ENCODE measurements at places on chromosomes 5 and 9.
A peak's percentile ranks its signal among the peaks of the same experiment; 100 is the strongest.

- no peak for DNase-seq
Measured at GRCh38 chr5:170269579-170269978, 28.0 kb downstream of the LCP2 start.

GRCh38 chr5:53900677-53901076 lies 340.2 kb downstream of the NDUFS4 start:
- DNase-seq, result no peak

- DNase-seq, result no peak
Measured at GRCh38 chr5:13629218-13629617, 315.3 kb downstream of the DNAH5 start.

DNA sequence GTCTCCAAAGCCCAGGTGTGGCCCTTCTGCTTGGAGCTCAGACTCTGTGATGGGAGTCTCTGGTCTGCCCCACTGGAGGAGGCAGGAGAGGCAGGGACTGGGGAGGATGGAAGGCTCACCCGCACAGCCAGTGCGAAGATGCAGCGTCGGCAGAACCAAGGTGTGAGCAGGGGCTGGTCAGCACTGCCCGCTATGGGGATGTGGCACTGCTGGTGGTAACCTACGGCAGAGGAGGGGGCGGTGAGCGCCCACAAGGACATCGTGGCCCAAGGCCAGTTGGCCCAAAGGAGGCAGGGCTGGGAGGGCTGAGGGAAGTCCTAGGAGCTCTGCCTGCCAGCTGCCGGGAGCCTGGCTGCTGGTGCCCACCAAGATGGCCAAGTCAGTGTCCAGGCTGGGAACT lies 7.3 kb downstream of the PHF19 start:
- no peak for DNase-seq

DNA sequence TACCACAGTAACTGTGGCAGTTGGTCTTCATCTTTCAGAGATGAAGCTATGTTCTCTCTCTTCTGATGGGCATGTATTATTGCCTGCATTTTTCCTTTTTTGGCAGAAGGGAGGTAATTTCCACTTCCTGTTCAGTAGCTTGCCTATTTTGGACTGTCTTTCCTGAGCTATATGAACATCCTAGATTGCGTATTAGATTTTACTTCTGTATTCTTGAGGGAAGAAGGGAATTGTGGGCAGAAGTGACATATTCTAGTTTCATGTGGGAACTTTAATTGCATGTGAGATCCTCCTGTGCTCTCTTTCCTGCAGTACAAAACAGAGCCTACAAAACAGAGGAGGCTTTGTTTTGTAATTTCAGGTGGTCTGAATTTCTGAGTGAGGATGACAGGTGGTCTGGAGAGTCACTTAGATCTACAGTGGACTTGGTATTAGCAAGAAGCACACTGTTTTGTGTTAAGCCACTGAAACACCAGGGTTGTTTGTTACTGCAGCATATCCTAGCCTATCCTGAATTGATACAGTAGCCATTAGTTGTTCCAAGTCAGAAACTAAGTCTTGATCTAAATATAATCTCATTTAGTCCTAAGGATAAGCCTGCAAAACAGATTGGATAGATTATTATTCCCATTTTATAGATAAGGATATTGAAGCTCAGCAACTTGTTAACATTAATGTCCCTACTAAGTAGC lies 68.1 kb downstream of the AOPEP start:
- DNase-seq, result no peak

GRCh38 chr5:65102976-65103711 lies 334.4 kb downstream of the CWC27 start:
- peak; percentile 72 for DNase-seq

- no peak for DNase-seq
Measured at GRCh38 chr9:95644377-95644776, 127.6 kb upstream of the PTCH1 start.

DNA sequence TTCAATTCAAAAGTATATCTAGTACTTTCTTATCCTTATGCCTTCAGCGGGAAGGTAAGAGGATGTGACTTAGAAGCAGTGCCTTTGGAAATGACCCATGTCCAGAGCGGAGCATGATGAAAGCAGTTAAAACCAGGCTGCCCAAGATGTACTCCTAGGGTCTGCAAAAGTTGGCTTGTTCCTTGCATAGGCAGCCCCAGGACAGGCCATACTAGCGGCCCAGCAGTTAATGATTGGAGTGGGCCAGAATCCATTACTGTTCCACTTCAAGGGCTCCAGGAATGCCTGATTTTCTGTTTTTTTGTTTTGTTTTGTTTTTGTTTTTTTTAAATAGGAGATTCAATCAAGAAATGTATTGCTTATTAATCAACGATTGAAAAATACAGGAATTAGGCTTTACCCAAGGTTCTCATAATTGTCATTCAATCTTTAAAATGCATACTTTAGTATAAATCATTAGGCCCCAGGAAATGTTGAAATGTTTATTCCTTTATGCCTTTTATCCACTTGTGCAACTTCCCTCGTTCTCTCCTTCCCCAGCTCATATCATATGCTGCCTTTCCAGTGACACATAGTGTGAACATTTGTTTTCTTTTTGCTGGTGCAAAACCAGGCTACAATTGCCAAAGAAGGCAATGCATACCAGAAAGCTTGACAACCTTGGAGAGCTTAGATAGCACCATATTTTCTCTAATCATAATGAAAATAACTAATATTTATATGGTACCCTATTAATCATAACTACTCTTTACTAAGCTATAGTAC lies 190.8 kb downstream of the ARHGEF28 start:
- DNase-seq, result no peak

GRCh38 chr5:72156946-72157624 lies 49.8 kb downstream of the MAP1B start:
- no peak for DNase-seq

- no peak for DNase-seq
Measured at GRCh38 chr5:53170746-53171349, 61.3 kb upstream of the MOCS2 start.

GRCh38 chr9:121566481-121567465 lies 67.1 kb upstream of the GGTA1 start:
- no peak for DNase-seq

DNA sequence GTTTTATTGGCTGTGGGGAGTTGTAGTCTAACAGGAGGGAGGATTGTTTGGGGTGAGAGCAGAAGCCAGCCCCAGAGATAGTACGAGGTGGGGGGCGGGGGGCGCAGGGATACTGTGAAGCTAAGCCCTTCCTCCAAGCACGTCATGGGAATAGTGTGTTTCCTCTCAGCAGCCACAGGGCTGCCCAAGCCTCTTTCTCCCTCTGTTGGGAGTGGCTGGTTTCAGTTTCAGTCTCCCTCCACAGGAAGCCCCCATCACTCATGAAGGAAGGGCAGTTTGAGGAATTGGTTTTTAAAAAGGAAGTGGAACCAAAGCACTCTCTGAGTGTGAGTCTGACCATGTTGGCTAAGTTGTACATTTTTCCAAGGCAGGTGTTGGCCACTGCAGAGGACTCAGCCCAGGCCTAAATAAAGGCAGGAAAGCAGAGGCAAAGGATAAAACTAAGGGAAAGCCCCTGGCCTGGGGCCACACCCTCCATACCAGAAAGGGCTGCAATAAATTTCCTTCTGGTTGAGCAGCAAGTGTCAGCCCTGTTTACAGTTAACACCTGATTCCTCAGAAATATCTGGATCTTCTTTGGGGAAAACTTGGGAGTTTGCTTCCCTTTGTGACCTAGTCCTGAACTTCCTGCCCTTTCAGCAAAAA lies 3.2 kb downstream of the RAB24 start:
- peak; percentile 63 for DNase-seq

- DNase-seq, result no peak
Measured at GRCh38 chr9:133715295-133715865, 22.8 kb downstream of the SARDH start.

- DNase-seq, result no peak
Measured at GRCh38 chr5:98787131-98787719, 13.8 kb downstream of the RGMB start.

DNA sequence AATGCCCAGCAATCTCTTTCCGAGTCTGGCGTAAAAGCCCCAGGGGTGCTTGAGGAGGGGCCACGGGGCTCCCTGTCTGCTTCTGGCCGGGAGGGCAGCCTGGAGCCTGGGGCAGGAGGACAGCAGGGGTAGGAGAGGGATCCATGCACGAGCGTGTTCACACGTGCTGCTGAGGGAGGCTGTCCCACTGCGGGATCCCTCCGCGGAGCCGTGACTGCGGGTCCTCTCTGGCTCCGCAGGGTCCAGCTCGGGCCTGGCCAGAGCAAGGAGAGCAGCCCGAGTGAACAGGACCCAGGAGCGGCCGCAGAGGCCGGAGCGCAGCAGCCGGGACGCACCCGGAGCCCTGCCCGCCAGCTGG lies 78.4 kb downstream of the ZNF354C start:
- DNase-seq, result no peak

DNA sequence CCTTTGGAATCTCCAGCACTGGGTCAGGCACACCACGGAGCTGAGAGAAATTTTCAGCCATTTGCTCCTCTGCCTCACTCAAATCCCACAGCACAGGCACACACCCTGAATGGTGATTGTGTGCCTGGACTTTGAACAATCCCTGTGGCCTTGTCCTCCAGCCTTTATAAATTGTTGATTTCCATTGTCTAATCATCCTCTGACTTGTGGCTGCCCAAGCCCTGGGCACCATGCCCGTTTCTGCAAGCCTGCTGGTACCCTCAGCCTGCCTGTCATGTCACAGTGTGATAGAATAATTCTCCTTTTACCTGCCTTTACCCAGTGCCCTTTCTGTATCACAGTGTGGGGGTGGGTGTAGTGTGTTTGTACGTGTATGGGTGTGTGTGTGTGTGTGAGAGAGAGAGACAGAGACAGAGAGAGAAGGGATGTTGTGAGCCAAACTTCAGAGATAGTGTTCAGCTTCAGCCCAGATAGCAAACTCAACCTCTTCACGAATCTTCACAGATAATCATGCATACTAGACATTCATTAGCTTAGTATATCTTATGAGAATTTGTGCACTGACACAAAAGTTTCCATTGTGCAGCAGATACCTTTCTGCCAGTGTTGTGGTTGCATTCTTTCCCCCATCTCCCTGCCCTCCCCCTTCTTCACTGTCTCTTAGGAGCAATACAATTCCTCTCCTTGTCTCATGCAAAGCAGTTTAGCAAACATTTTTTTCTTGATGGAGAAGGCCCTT lies 27.8 kb upstream of the SLC44A1 start:
- no peak for DNase-seq

- no peak for DNase-seq
Measured at GRCh38 chr9:121896545-121896943, 196.6 kb downstream of the TTLL11 start.

- no peak for DNase-seq
Measured at GRCh38 chr5:145591578-145591977, 243.6 kb downstream of the PRELID2 start.

DNA sequence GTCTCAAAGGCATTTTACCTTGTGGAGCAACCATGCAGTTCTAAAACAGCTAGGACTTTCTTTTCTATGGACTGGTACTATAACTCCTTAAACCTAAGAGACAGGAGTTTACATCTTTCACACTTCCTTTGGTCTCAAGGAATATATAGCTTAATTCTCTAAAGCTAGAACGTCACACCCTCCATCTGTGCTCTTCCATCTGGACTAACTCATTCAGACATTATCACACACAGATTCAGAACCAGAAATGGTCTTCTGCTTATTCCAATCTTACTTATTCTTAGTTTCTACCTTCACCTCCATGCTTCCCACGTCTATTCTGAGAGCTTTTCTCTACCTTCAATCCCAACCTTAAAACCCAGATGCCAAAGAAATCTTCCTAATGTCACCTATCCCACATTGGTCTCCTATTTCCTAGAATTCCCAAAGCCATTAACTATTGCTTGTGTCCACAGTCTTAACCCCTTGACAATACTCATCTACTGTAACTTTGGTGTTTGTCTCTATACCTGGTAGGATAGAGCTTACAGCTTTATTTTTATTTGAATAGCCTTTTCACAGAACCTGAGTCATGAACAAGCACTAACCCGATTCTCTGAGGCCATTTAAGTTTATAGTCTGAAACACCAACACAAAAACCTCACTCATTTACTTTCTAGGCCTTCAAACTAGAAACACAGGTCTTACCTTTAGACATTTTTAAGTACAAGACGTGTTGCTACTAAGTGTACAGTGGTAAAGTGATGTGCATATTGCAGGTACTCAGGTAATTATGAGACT lies 22.8 kb downstream of the CSNK1A1 start:
- no peak for DNase-seq

DNA sequence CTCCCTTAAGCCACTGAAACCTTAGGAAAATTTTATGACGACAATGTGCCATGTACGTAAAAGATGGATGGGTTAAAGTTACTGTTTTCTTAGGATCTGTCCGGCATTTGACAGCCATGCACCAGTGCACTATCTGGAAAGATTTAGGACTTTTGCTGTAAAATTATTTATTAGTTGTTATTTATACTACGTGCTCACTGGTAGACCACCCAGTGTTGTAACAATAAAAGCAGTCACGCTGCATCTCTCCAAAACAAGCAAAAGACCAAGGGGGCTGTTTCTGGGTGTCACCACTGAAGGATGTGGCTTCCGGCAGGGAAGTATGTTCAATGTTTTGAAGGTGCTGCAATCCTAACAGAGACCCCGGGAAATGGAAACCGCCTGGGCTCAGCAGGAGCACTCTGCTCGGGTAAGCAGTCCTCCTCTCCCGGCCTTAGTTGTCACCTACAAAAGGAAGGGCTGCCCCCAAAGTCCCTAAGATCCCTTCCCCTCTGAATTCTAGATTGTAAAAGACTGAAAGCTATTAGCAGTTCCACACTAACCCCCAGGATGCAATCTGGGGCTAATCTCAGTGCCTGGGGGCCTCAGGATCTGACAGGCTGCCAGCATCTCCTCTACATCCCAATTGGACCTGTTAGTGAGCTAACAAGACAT lies 38.6 kb downstream of the SAXO1 start:
- DNase-seq, result no peak

GRCh38 chr5:141618030-141618803 lies 583 bp downstream of the DIAPH1 start:
- peak; percentile 60 for DNase-seq

GRCh38 chr5:102910240-102911226 lies 155.4 kb downstream of the PAM start:
- DNase-seq, result no peak

GRCh38 chr5:128413356-128413755 lies 124.7 kb downstream of the FBN2 start:
- no peak for DNase-seq

DNA sequence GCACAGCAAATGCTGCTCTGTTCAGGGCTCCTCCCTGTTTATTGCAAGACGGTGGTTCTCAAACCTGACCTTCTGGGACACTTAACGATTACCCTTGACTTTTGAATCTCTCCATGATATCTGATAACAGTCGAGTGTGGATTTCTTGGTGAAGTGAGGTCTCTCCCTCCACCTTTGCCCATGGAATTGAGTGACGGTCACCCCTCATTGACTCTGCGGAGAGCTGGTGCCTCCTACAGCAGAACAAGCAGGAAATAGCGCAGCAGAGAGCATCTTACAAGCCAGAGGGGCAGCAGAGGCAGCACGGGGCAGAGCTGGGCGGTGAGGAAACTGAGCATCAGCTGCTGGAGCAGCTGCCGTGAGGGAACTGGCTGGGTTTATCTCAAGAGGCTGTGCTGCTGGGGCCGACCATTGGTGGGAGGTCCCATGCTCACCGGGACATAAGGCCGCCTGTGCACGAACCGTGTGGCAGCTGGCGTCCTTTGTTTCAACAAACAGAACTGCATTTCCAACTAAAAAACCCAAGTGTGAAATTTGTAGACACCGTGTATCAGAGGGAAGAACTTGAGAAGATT lies 189.8 kb downstream of the MTRR start:
- DNase-seq, result no peak

GRCh38 chr9:87520172-87520683 lies 22.6 kb downstream of the DAPK1 start:
- DNase-seq, result no peak

GRCh38 chr9:127803507-127804352 lies 1.0 kb downstream of the FPGS start:
- peak; percentile 39 for DNase-seq

GRCh38 chr9:69391946-69392345 lies 66.9 kb downstream of the ENTREP1 start:
- no peak for DNase-seq
